EH (cell line): ENCODE measurements at places on chromosomes 4 and X.
A peak's percentile ranks its signal among the peaks of the same experiment; 100 is the strongest.

- DNase-seq: no peak
Observed at GRCh38 chrX:69077895-69078455, 87.3 kb downstream of the PJA1 start.

- DNase-seq: no peak
Observed at GRCh38 chr4:1238676-1239000, 10.3 kb downstream of the CTBP1 start.

DNA sequence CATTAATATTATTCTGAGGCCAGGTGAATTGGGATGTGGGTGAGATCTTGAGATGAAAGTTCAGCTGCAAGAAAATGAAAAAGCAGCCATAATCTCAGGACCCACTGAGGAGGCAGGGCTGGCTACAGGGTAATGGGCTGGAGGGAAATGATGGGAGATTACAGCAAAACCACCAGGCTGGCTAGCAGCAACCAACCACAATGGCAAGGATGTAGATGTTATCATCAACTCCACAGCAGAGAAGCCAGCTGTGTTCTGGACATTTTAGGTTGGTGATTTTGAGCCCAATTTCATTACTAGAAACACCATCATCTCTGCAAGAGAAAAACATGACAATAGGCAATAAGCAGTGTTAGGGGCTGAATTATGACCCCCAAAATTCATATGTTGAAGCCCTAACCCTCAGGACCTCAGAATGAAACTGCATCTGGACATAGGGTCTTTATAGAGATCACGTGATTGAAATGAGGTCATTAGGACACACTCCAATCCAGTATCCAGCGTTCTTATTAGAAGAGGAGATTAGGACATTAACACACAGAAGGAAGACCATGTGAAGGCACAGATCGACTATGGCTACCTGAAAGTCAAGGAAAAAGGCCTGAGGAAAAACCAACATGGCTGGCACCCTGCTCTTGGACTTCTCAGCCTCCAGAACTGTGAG lies 139.8 kb upstream of the KIT start:
- DNase-seq: no peak

DNA sequence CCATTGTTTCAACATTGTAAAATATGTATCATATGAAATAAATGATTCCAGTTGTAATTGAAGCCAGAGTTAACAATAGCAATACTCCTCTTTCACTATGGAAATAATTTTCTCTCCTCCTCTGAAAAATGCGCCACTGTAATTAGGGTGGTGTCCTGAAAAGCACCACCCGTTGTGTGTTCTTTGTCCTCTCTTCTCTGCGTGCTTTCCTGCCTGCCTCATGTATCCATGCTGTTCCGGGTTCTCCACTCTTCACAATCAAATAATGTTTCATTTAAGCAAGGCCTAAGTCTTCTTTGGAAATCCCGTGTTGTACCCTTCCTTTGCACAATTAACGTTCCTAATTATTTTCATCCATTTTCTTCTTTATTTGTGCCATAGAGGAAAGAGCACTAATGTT lies 293.3 kb downstream of the ADGRL3 start:
- DNase-seq: no peak

DNA sequence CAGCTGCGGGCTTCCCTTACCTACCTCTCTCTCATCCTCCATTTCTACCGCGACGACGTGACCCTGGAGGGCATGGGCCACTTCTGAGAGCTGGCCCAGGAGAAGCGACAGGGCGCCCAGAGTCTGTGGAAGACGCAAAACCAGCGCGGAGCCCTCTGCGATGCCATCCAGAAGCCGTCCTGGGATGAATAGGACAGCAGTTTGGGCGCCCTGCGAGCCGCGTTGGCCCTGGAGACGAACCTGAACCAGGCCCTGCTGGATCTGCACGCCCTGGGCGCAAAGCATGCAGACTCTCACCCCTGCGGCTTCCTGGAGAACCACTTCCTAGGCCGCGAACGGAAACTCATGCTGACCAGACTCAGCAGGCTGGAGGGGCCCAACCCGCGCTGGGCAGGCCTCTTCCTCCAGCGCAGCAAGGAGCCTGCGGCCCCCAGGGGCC lies 52.7 kb upstream of the TMPRSS11F start:
- DNase-seq: no peak

GRCh38 chr4:2046031-2046961 lies 12.8 kb upstream of the NAT8L start:
- no peak for DNase-seq

DNA sequence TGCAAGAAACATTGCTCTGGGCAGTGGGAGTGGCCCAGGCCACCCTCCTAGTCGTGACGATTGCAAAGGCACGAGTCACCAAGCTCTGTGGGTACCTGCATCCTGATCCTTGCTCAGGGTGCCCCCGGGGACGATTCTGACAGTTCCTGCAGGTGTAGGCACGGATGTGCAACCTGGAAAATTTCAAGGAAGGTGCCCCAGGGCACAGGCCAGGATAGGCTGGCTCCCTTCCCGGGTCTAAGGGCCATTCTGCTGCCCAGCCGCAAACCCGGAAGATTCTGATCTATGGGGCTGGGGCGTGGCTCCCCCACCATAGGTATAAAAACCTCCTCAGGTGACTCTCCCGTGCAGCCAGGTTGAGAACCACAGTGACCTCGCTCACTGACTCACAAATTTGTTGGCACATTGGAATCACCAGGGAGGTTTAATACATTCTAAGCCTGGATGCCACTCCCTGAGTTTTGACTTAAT lies 228.5 kb downstream of the PTTG2 start:
- peak; percentile 38 for DNase-seq

DNA sequence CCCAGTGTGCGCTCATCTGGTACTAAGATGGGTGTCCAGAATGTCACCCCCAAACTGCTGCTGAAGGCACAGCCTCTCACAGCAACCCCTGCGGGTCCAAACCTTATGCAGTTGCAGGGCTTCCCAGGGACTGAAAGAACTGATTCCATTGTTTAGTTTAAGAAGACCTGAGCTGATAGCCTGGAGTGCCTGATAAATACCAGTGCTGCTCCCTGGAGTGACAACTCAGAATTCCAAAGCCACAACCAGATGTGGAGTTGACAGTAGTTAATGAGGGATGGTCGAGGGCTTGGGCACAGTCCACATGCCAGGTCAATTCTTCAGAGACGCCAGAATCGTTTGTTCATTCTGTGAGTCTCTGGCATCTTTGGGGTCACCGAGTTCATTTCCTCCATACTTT lies 71.2 kb downstream of the LNX1 start:
- DNase-seq: no peak

- DNase-seq: no peak
Observed at GRCh38 chr4:148926276-148927260, 484.4 kb upstream of the NR3C2 start.

GRCh38 chrX:122439831-122440230 lies 744.2 kb upstream of the GRIA3 start:
- DNase-seq: peak; percentile 40

GRCh38 chrX:23317799-23318724 lies 16.6 kb upstream of the PTCHD1 start:
- peak; percentile 16 for DNase-seq

- DNase-seq: no peak
Observed at GRCh38 chr4:140702096-140702757, 54.0 kb downstream of the TBC1D9 start.
